Nasal cavity respiratory epithelium epithelial cell of viscerocranial mucosa (primary cell): ENCODE measurements at places on chromosomes 3 and 15. TPM values are rescaled to one million over a fixed set of nuclear protein-coding genes. Genes with fewer than 3 reads are reported as not detected.

The PPARG gene
- 18.7 and 25.3 TPM in 2 replicates for total RNA-seq

The CTXND1 gene
- not detected in 2 replicates for total RNA-seq

The GAP43 gene
- total RNA-seq, result not detected in 2 replicates

The NEK11 gene
- 4.4 and 8.0 TPM in 2 replicates for total RNA-seq

The MYZAP gene
- 1.4 and 2.8 TPM in 2 replicates for total RNA-seq

The THSD4 gene
- total RNA-seq, result 27.7 and 49.5 TPM in 2 replicates

The AADAC gene
- total RNA-seq, result 0.14 TPM in 1 of 2 replicates, not detected in the other

The ZNF660 gene
- 0.34 and 0.78 TPM in 2 replicates for total RNA-seq

The IGSF11 gene
- total RNA-seq, result under 0.01 and 0.21 TPM in 2 replicates

The CEP19 gene
- 1.4 and 2.6 TPM in 2 replicates for total RNA-seq

The CCR1 gene
- not detected in 2 replicates for total RNA-seq

The CLASP2 gene
- 69.4 and 69.5 TPM in 2 replicates for total RNA-seq

The WDR49 gene
- total RNA-seq, result 0.07 and 0.34 TPM in 2 replicates

The KCNMB3 gene
- total RNA-seq, result 0.34 and 1.1 TPM in 2 replicates

The ATR gene
- total RNA-seq, result 30.1 and 40.7 TPM in 2 replicates

The PRSS50 gene
- total RNA-seq, result under 0.01 TPM in 1 of 2 replicates, not detected in the other

The REC114 gene
- total RNA-seq, result not detected in 2 replicates

The PLD1 gene
- total RNA-seq, result 13.3 and 32.7 TPM in 2 replicates

The TRPM1 gene
- total RNA-seq, result under 0.01 and 0.68 TPM in 2 replicates

The RASGRF1 gene
- total RNA-seq, result 0.78 TPM in 1 of 2 replicates, not detected in the other

The LTF gene
- total RNA-seq, result under 0.01 TPM in 2 replicates

The PPP4R2 gene
- total RNA-seq, result 130 and 156 TPM in 2 replicates

The SAXO2 gene
- total RNA-seq, result 0.68 and 3.1 TPM in 2 replicates
